Motor neuron (in vitro differentiated cells): ENCODE measurements at places on chromosomes 6 and 20. TPM values are rescaled to one million over a fixed set of nuclear protein-coding genes. Genes with fewer than 3 reads are reported as not detected.

The SCAND1 gene
- 34.1 and 53.6 TPM in 2 replicates for total RNA-seq

DNA sequence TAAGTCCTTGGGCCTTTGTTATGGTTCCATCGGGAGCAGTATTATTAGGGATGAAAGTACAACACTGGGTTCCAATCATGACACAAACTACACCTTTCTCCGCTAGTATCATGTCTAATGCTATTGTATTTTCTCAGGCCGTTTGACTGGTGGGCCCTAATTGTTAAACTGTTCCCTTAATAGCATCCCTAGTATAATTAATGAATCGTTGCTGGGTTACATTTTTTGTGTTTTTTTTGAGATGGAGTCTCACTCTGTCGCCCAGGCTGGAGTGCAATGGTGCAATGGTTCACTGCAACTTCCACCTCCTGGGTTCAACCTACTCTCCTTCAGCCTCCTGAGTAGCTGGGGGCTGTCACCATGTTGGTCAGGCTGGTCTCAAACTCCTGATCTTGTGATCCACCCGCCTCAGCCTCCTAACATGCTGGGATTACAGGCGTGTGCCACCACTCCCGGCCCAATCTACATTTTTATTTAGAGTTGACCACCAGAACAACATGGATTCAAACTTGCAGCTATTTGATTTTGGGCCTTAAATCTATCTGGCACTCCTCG is 4.1 kb upstream of the ZNFX1 start:
- no peak for ATAC-seq

The SH3BGRL2 gene
- total RNA-seq = 43.6 and 44.6 TPM in 2 replicates

DNA sequence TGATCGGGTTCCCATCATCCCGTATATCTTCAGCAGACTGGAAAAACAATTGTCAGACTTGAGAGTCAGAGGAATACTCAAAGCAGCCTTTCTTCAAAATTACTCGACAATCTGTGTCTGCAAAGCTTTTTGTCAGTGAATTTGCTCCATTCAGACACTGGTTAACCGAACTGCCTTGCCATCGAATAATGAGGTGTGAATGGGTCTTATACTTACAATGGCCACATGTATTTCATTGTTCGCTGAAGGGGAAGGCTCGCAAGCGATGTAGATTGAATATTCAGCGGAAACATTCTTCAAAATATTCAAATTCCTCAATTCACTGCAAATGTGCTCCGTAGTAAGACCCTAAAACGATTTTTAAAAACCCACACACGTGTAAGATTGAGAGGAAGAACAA is 32.9 kb downstream of the JAG1 start:
- no peak for ATAC-seq

DNA sequence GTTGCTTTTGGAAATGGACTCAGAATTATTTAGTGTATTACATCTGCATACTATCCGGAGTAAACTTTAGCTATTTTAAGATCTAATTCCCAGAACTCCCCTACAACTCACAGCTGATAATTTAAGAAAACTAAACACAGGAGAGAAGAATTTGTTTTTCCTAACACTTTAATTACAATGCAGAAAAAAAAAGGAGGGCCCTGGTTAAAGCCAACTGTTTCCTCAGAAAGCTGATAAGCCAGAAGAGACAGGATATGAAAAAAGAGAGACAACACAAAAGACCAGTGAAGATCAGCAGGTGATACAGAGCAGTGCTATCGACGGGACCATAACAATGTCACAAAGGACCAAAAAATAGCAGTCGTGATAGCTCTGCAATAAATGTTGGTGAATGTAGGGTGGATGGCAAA is 5.8 kb downstream of the IFNGR1 start:
- ATAC-seq = no peak

GRCh38 chr20:58667975-58668374 is 16.9 kb downstream of the STX16 start:
- no peak for ATAC-seq

- ATAC-seq = no peak
These were observed 1.9 kb downstream of the SYNJ2 start for GRCh38 chr6:157983406-157984119.

- ATAC-seq = no peak
These were observed 18.0 kb upstream of the MYMX start for GRCh38 chr6:44198684-44199083.

DNA sequence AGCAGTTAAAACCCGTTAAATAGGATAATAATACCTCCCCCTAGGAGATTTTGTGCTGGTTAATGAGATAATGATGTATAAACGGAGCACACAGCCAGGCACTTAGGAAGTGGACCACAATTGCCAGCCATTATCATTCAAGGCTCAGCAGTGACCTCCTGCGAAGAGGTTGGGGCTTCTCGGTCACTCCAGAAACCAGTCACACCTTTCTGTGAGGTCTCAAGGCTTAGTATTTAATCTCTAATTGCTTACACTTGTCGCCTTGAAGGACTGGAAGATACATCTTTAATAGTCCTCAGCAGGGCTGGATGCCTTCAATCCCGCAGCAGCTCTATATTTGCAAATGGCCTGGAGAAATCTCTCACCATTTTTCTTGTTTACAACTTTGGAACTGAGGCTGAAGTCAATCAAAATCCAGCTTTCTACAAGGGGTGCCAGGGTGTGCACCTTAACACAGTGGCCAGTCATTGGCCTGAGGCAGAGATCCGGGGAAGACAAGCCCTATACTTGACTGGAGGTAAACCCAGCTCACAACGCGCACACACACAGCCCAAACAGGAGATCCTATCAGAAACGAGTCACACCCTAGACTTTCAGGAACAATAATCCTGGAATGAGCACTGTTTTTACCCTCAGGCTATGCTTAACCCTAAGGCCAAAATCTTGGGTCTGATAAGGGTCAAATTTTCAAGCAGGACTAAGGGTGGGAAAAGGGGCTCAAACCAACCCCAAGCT is 1.2 kb downstream of the POU5F1 start:
- ATAC-seq = peak; percentile 60

The MUC21 gene
- total RNA-seq = 0.69 TPM in 1 of 2 replicates, not detected in the other

- no peak for ATAC-seq
These were observed 42.0 kb downstream of the TRDN start for GRCh38 chr6:123594776-123595175.

- no peak for ATAC-seq
These were observed 789.5 kb downstream of the DHX35 start for GRCh38 chr20:39751557-39752137.

The FLRT3 gene
- 1.4 and 6.6 TPM in 2 replicates for total RNA-seq

GRCh38 chr20:10560686-10561085 is 113.1 kb downstream of the JAG1 start:
- no peak for ATAC-seq

The RIPPLY2 gene
- 17.5 and 18.2 TPM in 2 replicates for total RNA-seq

The RPP21 gene
- 47.8 and 71.1 TPM in 2 replicates for total RNA-seq

DNA sequence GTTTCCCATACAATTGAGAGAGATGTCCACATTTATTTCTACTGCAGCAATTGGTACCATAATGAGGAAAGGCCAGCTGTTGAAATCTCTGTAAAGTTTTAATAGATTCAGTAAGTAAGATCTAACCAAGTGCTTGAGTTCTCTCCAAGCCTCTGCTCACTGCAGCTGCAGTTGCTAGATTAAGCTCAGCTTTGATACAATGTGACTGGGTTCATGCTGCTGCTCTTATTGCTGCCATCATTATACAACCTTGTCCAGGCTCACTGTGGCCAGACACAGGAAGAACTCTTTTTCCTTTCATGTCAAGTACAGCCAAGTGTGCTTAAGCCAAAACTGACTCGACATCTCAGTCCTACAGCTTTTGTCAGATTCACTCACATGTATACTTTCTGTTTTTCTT is 423.5 kb downstream of the GJA1 start:
- no peak for ATAC-seq

The ANKS1A gene
- 24.0 and 30.9 TPM in 2 replicates for total RNA-seq

GRCh38 chr6:20279051-20279450 is 66.8 kb upstream of the MBOAT1 start:
- no peak for ATAC-seq

The CNBD2 gene
- total RNA-seq = 2.2 and 6.0 TPM in 2 replicates

- no peak for ATAC-seq
These were observed 43.6 kb downstream of the HACE1 start for GRCh38 chr6:104816125-104816524.

- ATAC-seq = no peak
These were observed 315.2 kb upstream of the SOX4 start for GRCh38 chr6:21278375-21278745.

The KCNG1 gene
- 8.4 and 10.3 TPM in 2 replicates for total RNA-seq

DNA sequence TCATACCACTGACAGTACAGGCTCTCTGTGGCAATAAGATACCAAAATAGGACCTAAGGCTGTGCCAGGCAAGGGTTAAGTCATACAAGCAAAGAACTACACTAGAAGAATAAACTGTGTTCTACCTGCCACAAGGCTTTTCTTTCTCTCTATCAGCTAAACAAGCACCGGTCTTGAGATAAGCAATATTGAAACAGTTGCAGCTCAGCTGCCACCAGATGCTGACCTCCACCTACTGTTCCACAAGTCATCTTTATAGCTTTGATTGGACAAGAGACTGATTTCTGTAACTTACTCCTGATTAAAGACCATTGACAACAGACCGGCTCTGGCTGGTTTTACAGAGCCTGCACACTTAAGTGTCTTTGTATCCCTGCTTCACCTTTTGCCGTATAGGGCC is 24.1 kb downstream of the SCP2D1 start:
- no peak for ATAC-seq

The EYS gene
- 0.76 and 1.1 TPM in 2 replicates for total RNA-seq

The BHLHE23 gene
- not detected in 2 replicates for total RNA-seq

The LTB gene
- total RNA-seq = 0.27 and 0.42 TPM in 2 replicates

GRCh38 chr6:154914288-154914687 is 80.8 kb upstream of the TIAM2 start:
- ATAC-seq = no peak

DNA sequence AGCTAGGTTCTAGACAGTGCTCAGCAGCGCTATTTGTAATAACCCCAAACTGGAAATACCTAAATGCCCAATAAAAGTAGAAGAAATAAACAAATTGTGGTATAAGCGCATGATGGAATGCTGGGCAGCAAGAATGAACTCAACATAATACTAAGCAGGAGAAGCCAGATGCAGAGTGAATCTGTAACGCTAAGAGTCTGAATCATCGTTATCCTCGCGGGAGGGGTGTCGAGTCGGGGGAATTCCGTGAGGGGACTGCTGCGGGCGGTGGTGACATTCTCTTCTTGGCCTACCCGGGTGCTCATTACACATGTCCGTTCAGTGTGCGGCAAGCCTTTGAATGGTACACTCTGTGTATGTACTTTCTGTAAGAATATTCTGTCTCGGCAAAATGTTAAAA is 83.7 kb downstream of the SULF2 start:
- no peak for ATAC-seq

The MUCL3 gene
- 0.33 and 0.39 TPM in 2 replicates for total RNA-seq

DNA sequence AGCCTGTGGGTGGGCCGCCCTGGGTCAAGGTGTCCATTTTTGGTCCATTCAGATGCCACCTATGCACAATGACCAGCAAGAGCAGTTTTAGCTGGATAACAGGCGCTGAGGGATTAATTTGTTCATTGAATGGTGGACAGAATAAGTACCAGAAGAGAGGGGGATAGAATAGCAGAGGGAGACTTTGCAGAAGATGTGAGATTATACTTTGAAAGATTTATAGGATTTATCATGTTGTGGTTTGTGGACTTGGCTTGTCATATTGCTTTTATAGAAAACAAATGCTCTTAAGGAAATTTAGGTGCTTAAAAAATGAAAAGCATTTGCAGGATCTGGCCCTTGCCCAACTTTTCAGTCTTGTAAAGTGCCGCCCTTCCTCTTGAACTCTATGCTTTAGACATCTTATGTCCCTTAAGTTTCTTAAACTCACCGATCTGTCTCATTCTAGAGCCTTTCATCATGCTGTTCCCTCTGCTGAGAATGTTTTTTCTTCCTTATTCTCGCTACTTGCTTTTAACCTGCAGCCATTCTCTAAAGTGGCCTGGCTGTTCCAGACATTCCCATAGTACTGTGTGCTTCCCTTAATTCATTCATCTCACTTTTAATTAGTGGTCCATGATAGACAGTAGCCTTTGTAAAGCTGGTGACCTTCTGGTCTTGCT is 42.5 kb downstream of the CD109 start:
- ATAC-seq = no peak

GRCh38 chr20:14700639-14700960 is 363.2 kb upstream of the FLRT3 start:
- ATAC-seq = peak; percentile 97

- ATAC-seq = no peak
These were observed 627.4 kb upstream of the ADGRB3 start for GRCh38 chr6:68007717-68008116.

DNA sequence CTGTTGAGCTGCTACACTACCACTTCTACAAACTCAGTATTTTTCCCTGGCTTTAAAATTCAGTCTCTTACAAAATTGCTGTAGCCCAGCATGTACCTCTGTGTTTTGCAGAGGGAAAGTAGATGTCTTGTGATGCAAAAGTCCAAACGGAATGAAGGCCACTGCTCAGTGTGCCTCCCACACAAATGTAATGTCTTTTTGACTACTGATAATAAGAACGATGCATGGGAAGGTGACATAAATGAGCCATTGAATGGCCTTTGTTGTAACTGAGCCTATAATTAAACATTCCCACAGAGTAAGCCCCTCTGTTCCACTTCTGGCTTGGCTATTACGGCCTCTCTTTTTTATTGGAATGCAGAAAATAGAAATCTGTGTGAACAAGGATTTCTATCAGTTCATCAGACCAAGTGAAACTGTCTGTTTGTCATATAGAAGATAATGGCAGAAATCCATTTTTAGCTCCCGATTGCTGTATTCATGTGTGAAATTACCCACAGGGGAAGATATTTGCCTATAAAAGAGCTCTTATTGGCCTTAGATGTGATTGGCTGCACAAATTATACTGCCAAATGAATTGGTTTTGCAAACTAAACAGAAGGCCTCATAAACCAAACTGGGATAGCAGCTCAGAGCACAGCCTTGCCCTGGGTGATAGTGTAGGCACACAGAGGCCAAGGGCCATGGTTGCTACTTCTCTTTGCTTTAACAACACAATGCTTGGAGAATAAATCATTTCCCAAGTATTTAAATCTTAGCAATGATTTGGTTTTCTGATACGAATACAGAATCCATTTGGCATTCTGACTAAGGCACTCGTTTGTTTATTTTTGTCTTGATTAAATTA is 241.5 kb upstream of the PLN start:
- no peak for ATAC-seq

The POM121L2 gene
- 0.06 TPM in 1 of 2 replicates, not detected in the other for total RNA-seq

- ATAC-seq = no peak
These were observed 16.6 kb upstream of the FBXO9 start for GRCh38 chr6:53048431-53049195.

DNA sequence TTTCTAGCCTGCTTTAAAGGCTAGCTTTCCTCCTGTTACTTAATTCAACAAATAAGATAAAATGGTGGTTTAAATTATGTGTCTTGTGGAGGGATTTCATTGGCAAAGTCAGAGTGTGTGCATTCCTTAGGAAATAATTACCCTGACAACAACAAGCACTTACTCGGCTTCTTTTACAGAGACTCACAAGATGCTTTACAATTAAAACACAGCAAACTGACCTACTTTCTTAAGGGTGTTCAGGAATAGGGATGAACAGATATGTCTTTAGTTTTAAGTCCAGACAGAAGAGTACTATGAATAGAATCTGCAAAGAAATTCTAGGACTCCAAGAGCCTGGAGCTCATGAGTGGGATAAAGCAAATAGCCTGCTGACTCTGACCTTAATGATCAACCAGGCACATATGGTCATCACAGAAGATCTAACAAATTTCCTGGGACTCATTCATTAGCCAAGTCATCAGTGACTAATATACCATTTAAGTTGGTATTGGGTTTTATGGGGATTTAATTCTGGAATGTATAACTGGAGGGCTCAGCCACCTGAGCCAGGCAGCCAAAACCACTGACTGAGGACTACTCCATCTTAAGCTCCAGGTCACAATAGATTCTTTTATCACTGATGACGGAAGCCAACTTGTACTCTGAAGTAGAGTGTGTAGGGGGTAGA is 161.8 kb upstream of the RIMS1 start:
- ATAC-seq = no peak

GRCh38 chr6:32371229-32371628 is 474 bp downstream of the TSBP1 start:
- ATAC-seq = no peak
